ENCODE measurements at places on chromosomes 7 and 10. TPM values are rescaled to one million over a fixed set of nuclear protein-coding genes. Genes with fewer than 3 reads are reported as not detected.
A peak's percentile ranks its signal among the peaks of the same experiment; 100 is the strongest.

The SFRP4 gene
- 12.1 TPM for polyA plus RNA-seq

The PNLIPRP2 gene
- polyA plus RNA-seq, result not detected

The PDE1C gene
- polyA plus RNA-seq, result 2.6 TPM

The LRRTM3 gene
- polyA plus RNA-seq, result 1.2 TPM

The TMEM196 gene
- 0.16 TPM for polyA plus RNA-seq

The PIP gene
- not detected for polyA plus RNA-seq

- no peak for DNase-seq
These were observed 126.2 kb upstream of the PDLIM1 start for GRCh38 chr10:95416973-95417372.

GRCh38 chr10:21145751-21146435, 248.8 kb upstream of the NEBL start:
- no peak for DNase-seq

DNA sequence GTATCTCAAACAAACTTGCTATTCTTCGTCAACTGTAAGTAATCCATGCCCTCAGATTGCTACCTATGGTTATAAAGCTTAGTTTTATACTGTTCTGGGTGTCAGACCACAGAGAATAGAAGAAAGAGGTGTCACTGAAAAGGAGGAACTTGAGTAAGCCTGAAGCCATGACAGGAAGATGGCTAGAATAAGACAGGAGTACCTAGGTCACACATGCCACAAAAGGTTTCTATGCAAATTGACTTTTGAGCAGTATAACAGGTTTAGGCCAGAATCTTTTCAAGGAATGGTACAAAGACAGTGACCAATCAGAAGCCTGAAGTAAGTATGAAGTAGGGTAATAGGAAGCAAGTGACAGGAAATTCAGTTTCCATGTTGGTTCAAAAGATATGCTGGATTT, 23.5 kb downstream of the FBXW4 start:
- DNase-seq, result no peak

GRCh38 chr10:17213646-17214349, 12.3 kb upstream of the TRDMT1 start:
- DNase-seq, result no peak

- DNase-seq, result no peak
These were observed 237.2 kb downstream of the BUB3 start for GRCh38 chr10:123391275-123392028.

GRCh38 chr7:18834577-18834976, 282.9 kb downstream of the TWIST1 start:
- DNase-seq, result no peak

- no peak for DNase-seq
These were observed 249.9 kb upstream of the ZNF32 start for GRCh38 chr10:43898592-43898991.

GRCh38 chr7:28841766-28842165, 116.4 kb downstream of the TRIL start:
- no peak for DNase-seq

- DNase-seq, result no peak
These were observed 299.6 kb downstream of the ADK start for GRCh38 chr10:74450602-74451001.

GRCh38 chr10:116084161-116084560, 188.8 kb downstream of the GFRA1 start:
- DNase-seq, result no peak

- no peak for DNase-seq
These were observed 299.2 kb downstream of the IPMK start for GRCh38 chr10:57968328-57969016.

DNA sequence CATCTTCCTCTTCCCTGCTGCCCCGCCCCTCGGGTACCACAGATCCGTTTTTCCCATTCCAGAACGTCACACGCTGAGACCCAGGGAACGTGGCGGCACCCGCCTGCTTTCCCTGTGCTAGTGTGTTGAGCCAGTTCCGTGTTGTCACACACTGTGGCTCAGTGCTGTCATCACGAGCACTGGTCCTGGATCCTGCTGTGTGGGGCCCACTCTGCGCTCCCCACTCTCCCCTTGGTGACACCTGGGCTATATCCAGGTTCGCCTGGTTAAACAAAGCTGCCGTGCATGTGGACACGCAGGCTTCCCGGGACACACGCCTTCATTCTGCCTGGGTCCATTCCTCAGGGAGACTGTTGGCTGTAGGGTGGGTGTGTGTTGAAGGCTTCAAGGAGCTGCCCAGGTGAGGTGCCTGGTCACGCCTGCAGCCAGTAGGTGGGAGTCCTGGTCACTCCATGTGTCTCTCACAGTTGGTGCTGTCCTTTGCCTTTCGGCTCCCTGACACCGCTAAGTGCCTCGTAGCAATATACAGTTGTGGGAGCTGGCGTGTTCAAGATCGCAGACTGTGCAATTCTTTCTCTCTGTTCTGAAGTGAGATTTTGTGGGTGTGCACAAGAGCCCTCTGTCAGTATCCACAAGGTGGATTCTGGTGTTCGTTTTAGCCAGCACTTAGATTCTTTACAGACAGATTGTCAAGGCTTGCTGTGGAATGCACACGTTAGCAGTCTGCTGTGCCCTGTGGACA, 88.6 kb downstream of the INPP5A start:
- DNase-seq, result no peak

GRCh38 chr7:122384528-122384927, 80.0 kb upstream of the FEZF1 start:
- DNase-seq, result no peak

- no peak for DNase-seq
These were observed 41.5 kb upstream of the DMTF1 start for GRCh38 chr7:87110778-87111177.

GRCh38 chr10:59179068-59179467, 2.6 kb downstream of the PHYHIPL start:
- no peak for DNase-seq

DNA sequence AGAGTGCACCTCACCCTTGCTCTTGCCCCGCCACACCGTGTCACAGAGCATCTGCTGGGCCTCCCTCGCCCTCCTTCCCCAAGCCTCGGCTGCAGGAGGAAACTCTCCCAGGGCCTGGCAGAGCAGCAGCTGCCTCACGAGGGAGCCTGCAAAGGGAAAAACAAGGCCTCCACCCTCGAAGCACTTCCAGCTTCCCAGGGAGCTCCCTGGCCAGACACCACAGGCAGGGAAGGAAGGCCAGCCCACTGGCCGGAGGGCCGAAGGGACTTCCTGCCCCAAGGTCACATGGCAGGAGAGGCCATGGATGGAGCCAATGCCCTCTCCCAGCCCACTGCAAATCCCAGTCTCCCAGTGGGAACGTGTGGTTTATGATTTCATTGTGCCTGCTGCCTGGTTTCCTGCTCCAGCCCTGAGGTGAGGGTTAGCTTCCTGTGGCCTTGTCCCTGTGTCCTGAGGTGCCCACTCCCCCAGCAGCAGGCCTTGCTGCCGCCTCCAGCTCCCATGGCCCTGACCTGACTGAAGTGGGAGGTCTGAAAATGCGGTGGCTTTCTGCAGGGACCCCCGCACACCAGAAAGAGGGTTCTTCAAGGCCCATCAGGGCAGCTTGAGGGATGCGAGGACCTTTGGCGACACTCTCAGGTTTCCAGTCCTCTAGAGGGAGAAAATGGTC, 100.5 kb upstream of the PPIF start:
- peak; percentile 78 for DNase-seq

GRCh38 chr10:56481521-56482091, 120.5 kb upstream of the ZWINT start:
- no peak for DNase-seq

DNA sequence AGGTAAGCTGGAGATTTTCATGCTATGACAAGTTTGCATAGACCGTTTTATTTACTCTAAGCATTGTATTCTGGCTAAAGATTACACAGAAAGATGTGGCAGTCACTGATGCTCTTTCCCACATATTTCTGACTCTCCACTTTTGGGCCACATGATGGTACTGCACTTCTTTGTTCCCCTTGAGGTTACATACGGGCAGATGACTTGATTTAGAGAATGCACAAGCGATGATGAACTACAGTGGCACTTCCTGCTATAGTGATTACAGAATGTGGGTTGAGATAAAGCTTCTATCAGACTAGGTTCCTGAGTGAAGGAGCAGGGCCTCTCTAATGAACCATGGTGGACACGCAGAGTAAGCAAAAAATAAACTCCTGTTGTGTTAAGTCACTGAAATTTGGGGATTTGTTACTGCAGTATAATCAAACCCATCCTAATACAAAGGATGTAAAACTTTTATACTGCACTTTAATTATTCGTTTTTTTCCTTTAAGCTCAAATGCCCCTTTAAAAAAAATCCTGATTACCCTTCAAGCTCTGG, 177.9 kb downstream of the TAX1BP1 start:
- DNase-seq, result no peak

DNA sequence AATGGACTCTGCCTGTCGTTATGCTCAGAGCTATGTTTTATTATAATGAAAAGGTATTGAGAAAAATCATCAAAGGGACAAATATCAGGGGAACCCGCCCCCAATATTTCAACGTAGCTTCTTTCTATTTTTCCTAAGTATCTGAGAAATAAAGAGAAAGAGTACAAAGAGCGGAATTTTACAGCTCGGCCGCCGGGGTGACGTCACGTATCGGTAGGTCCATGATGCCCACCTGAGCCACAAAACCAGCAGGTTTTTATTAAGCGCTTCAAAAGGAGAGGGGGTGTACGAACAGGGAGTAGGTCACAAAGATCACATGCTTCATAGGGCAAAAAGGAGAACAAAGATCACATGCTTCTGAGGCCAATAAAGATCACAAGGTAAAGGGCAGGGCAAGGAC, 281.6 kb upstream of the POM121L12 start:
- DNase-seq, result no peak

Data from adrenal gland (tissue), 19 donors.